ENCODE measurements at places on chromosomes 13 and 19.

GRCh38 chr13:100658363-100658762 lies 16.2 kb downstream of the TMTC4 start:
- no peak for DNase-seq

DNA sequence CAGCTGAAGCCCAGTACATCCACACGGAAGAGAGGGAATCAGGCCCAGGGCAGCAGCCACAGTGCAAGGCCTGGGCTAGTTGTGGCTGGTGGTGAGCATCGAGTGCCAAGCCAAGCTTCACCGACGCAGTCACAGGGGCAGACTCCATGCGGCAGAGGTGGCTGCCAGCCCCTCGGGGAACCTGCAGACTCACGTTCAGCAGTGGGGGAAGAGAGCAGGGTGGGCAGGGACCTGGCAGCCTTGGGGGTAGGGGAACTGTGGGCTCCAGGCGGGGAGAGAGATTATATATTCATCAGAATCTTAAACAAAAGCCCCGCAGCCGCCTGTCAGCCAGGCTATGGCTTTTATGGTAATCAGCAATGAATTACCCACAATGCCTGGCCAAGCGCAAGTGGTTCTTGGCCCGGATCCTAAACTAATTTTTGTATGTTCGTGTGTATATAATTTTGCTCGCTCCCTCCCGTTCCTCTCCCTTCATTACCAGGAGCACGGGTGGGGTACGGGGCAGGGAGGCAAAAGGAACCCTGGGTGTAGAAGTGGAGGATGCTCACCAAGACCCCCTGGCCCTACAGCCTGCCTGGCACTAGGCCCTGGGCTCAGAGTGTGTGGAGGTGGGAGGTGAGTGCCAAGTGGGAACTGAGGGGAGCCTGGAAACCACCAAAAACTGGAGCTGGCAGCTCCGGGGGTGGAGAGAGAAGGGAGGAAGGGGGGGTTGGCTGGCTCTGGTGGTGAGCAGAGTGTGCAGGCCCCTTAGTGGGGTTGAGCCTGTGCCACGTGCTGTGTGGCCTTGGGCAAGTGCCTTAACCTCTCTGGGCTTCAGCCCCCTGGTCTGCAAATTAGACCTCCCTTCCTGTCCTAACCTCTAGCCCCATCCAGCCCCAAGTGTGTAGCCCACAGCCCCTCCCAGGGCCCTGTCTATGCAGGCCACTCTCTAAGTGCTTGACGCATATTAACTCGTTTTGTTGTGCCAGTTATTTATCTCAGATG lies 31.9 kb downstream of the PTPRS start:
- peak; percentile 90 for DNase-seq

GRCh38 chr19:40754611-40755247 lies 3.7 kb downstream of the SNRPA start:
- no peak for DNase-seq

DNA sequence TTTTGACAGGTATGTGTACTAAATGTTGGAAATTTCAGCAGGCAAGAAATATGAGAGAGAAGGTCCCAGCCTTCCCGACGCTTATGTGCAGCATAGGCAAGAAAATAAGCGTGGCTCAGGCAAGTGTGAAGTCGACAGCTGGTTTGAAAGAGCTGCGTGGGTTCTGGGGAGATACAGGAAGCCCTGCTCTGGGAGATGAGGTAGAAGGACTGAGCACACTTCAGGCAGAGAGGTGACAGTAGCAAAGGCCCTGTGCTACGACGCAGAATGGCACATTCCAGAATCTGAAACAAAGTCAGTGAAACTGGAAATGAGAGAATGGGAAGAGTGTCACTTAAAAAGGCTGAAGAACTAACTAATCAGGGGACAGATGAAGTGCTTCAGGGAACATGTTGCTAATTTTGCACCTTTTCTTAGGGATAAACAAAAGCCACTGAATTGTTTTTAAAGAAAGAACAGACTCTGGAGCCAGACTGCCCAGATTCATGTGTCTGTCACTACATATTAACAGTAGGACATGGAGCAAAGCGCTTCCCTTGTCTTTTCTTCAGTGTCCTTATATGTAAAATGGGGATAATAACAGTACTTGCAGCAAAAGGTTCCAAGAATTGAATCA lies 160.1 kb downstream of the SPRY2 start:
- no peak for DNase-seq

- DNase-seq: no peak
Measured at GRCh38 chr13:36453516-36453915, 21.2 kb downstream of the CCNA1 start.

DNA sequence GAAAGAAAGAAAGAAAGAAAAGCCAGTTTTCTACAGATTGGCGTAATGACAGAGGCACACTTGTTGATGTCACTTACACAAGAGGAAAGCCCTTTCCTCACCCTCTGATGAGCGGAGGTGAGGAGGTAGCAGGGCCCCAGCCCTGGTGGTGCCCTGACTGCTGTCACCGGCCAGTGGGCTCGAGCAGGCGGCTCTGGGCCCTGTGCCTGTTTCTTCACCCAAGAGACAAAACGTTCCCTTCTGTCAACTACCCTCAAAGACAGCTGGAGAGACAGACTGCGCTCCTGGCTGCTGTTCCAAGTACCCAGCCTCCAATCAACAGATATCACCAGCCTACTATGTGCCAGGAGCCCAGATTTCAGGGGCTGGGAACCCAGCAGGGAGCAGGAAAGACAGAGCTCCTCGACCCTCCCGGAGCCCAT lies 10.1 kb downstream of the EPS15L1 start:
- DNase-seq: no peak

- no peak for DNase-seq
Measured at GRCh38 chr13:44906713-44907112, 82.6 kb downstream of the NUFIP1 start.

DNA sequence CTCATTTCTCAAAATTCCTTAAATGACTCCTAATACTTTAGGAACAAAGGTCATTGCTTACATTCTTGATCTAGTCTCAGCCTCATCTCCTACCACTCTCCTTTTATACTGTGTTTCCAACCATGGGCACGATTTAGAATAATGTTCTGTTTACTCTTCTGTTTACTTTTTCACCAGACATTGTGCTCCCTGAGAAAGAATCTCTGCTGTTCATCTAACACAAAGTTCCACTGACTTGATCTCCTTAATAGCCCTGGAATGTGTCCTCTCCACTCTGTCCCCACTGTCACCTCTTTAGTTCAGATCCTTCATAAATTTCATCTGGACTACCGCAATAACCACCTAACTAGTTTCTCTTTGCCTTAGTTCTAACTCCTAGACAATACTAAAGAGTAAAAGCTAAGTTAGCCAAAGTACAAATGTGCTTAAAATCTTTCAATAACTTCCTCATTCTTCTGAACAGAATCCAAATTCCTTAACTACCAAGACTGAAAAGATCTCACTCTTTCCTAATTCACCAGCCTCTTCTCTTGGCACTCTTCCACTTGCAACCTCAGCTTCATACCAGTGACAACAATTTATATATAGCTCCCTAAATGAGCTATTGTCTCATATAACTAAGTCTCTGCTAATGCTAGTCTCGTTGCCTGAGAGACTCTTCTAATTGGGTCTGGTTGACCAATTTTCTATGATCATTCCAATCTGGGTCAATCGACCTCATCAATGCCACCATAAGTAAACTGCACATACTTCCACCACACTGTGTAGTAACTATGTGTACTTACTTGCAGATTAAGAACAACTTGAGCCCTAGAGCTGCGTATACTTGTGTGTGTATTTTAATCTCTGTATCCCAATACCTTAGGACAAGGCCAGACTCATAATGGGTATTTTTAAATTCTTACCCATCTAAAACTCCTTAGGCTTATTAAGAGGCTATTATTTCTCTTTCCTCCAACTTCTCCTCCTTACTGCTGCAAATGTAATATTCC lies 179.9 kb downstream of the VWA8 start:
- DNase-seq: no peak

GRCh38 chr13:25095851-25096453 lies at the start of gene PABPC3:
PABPC3 (plus strand) TSS chr13:25096136; CDS start chr13:25096199, 63 bp downstream.
- no peak for DNase-seq

- DNase-seq: no peak
Measured at GRCh38 chr19:17951157-17951989, 15.5 kb upstream of the KCNN1 start.

DNA sequence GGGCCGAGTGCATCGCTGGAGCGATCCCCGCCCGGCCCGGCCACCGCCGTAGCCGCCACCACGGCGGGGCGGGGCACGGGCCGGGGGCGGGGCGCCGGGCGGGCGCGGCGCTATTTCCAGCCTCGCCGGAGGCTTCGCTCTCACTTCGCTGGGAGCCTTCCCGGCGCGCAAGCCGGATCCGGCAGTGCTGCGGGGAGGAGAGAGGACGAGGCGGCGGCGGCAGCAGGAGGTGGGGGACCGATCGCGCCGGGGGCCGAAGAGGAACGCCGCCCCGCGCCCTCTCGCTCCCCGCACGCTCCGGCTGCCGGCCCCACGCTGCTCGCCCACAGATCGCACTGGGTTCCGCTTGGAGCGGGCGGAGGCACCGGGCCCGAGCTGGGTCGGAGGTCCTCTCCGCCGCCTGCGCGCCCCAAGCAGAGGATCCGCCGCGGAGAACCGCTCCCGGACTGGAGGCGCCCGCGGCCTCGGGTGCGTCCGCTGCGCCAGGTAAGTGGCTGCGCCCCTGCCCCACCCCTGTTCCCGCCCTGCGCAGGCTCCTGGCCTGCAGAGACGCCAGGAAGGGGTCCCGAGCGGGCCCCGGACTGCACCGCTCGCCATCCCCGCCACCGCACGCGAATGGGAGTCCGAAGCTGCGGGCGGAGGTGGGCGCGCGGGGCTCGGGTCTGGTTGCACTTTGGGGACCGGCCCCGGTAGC lies at the start of gene CHST8:
Gene CHST8, plus strand, starts transcription at position 143 of the 694 bp plus-strand sequence. CDS start 67,309 bp downstream, outside the sequence.
- no peak for DNase-seq

DNA sequence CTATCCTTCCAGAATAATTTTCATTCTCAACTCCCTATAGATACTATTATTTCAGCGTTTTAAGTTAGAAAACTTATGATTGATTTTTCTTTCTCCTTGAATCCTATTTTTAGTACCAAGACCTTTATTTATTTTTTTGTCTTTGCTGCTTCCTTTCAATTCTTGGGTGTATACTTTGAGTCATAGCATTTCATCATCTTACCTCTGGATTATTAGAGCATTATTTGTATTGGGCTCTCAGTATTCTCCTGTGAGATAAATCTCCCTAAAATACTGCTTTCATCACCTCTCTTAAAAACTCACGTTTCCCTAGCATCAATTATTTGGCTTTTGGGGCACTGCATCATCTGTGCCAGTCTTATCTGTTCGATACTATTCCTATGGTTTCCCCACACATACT lies 222.8 kb downstream of the POSTN start:
- DNase-seq: no peak

DNA sequence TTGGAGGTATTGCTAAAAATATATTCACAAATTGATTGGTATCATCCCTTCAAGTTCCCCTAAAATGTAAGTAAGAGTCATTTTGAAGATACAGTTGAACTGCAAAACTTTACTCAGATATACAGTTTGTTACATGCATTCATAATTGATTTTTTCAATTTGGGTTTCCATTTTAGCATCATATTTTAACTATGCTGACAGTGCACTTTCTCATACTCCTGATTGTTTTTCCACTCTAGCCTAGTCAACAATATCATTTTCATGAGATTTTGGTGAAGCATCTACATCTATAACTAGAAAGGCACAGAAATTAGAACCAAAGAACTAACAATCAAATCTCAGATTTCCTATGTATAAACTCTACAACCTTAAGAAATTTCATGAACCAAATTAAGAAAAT lies 2850.4 kb upstream of the PCDH20 start:
- no peak for DNase-seq

DNA sequence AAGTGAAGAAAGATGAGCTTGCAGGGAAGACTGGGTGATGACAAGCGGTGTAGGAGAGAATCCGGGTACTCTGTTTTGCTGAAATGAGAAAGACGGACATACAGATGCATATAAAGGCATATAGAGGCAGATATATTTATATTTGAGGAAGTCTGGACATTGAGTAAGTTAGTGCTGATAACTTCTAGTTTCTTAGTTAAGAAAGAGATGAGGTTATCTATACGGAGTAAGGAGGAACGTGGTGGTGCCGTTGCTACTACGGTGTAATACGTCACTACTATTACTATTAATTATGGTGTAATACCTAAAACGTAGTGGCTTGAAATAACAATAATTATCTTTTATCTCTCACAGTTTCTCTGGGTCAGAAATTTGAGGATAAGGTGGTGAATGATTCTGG lies 9.8 kb upstream of the CPB2 start:
- no peak for DNase-seq

DNA sequence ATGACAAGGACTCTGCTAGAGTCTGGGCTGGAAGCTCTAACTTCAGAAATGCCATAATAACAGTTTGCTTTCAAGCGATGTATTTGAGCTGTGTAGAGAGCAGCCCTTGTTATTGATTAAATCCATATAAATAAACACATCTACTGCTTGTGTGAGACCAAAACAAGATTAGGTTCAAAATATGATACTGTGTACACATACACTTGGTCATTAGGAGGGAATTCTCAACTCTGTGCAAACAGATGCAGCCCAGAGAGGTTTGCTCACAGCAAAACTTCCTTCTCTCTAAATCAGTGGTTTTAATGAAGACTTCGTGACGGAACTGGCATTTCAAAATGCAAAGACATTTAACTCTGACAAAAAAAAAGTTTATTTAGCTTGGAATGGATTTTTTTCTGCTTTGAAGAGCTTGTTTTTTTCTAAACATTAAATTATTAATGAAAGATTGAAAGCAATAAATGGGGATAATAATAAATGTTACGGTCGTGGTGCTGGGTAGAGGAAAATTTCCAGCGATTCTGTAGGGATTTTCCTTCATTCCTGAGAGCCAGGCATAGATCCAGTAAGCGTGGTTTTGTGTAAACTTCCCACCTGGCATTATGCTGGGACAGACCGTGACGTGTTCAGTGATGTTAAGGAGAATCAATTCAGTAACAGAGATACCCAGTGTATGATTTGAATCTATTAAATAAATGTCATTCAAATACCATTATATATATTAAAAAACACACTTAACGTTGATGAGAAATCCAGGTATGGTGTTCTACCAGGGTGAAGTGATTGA lies 213.7 kb downstream of the TEX29 start:
- no peak for DNase-seq

- DNase-seq: no peak
Measured at GRCh38 chr19:43726736-43727592, 11.1 kb downstream of the IRGC start.

DNA sequence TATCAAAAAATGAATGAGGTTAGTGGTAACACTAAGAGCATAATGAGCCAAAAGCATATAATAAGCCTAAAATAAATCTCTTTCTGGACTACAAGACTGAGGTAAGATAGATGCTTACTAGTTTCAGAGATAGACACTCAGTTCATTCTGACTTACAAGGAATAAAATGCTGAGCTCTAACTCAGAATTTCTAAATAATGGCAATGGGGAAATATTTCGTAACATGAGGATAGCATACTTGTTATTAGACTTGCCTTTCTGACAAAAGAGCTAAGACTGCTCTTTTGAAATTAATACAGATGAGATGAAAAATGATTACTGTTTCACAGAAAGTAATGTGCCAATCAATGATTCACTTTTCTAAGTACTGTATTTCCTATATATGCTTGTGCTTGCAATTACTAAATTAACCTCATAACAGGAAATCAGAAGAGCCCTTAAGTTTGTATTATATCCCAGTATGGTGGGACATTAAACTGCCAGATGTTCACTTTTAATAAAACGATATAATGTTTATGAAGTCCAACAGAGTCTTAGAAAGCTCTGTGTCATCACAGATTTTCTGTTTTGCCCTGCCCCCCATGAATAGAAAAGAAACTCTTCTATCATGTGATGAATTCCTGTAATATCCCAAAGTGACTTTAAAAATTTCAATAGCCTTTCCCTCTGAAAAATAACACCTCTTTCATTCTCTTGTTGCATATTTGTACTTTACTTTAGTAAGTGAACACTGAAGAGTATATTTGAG lies 2771.0 kb upstream of the PCDH20 start:
- no peak for DNase-seq

GRCh38 chr19:31913103-31913661 lies 432.2 kb upstream of the ZNF507 start:
- no peak for DNase-seq

- DNase-seq: no peak
Measured at GRCh38 chr13:87344176-87344575, 327.0 kb upstream of the SLITRK5 start.
